ENCODE measurements at places on chromosomes 13 and 19.

- no peak for DNase-seq
Measured at GRCh38 chr19:13034636-13035035, 39.4 kb downstream of the NFIX start.

DNA sequence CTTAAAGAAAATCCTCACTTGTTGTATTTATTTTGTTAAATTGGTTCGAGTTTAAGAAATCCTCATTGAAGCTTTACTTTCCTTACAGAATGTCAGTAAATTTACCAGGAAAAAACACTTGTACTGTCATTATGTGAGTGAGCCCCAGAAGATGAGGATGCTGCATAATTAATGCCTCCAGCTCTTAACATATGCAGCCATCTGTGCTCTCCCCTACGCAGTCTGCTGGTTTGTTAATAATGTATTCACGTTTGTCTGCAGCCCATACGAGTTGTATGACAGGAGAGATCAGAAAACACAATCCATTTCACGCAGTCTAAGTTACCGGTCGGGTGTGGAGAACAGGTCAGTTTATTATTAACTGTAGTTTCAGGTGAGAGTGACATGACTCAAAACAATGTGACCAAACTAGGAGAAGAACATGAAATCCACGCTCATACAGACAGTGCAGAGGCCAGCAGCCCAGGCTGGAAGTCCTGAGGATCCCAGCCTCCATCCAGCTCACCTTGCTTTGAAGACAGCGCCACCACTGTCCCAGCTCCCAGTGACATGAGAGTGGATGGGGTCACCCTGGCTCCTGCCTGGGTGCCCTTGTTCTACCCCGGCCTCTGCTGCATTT lies 19.8 kb upstream of the ATP11A start:
- DNase-seq: no peak

DNA sequence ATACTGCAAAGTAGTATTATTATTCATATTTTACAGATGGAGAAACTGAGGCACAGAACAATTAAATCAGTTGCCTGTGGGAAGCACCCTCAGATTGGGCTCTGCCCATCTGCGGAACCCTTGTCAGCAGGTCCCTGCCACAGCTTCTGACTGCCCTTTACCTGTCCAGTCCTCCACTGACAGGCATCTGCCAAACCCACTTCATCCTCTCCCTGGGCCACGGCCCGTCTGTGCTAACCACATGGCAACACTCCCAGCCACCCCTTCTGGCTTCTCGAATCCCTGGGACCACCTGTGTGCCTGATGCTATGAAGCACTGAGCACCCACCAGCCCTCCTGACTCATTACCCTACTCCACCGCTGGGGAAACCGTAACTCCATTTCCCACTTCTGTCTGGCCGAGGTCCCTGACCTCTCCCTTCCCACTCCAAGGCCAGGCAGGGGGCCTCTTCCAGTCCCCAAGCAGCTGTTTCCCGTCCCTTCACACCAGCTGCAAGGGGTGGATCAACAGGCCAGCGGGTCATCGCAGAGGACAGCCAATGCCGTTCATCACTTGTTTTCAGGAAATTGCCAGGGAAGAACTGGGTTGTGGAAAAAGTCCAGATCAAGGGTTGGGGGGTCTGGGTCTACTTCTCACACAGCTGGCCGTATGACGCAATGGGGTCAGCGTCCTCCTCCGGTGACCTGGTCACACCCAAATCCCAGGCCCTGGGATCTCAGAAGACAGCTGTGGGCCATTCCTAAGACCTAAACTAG lies 2.5 kb downstream of the KANK3 start:
- DNase-seq: no peak

- DNase-seq: no peak
Measured at GRCh38 chr19:33713194-33713593, 83.5 kb upstream of the KCTD15 start.

- no peak for DNase-seq
Measured at GRCh38 chr19:52936151-52936953, 13.1 kb upstream of the ZNF888 start.

DNA sequence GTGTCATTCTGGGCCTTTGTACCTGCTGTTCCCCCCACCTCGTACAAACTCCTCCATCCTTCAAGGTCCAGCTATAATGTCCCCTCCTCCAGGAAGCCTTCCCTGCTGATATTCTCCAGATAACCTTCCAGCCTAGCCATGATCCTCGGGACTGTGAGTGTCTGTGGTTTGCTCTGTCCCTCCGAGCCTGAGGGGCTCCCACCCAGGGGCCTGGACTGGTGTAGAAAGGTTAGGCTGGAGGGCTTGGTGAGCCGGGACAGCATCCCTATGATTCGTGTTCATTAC lies 2.9 kb upstream of the COMP start:
- DNase-seq: no peak

- DNase-seq: no peak
Measured at GRCh38 chr19:35354898-35355297, 3.4 kb upstream of the FFAR3 start.

- DNase-seq: no peak
Measured at GRCh38 chr19:6458695-6459261, 814 bp downstream of the SLC25A23 start.

Measured in effector memory CD4-positive, alpha-beta T cell (primary cell).